ENCODE measurements at places on chromosomes 7 and 10. TPM values are rescaled to one million over a fixed set of nuclear protein-coding genes. Genes with fewer than 3 reads are reported as not detected.
A peak's percentile ranks its signal among the peaks of the same experiment; 100 is the strongest.

GRCh38 chr7:142898377-142899170, 13.0 kb upstream of the TRPV6 start:
- peak; percentile 40 for DNase-seq

GRCh38 chr7:74606101-74606908, 51.2 kb upstream of the GTF2I start:
- DNase-seq = peak; percentile 49

DNA sequence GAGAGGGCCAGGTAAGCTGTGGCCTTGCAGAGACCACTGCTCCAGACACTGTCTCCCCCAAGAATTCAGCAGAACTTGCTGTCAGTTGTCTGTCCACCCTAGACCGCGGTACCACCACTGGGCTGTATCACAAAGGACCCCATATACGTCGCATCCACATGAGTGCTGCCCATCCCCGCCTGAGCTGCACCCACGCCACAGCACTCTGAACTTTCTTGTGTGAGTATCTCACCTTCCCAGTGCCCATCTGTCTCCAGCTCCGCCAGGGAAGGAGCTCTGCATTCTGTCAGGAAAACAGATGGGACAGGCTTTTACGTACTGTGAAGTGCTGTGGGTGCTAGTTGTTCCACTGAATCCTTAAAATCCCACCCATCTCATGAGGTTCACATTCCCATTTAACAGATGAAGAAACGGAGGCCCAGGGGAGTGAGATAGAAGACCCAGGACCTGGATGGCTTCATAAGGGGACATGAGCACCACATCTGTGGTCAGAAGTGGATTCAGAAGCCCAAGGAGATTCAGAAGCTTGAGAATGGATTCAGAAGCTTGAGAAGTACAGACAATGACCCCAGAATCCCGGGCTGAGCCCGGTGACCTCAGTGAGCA, 102.5 kb upstream of the ZMIZ1 start:
- DNase-seq = no peak

DNA sequence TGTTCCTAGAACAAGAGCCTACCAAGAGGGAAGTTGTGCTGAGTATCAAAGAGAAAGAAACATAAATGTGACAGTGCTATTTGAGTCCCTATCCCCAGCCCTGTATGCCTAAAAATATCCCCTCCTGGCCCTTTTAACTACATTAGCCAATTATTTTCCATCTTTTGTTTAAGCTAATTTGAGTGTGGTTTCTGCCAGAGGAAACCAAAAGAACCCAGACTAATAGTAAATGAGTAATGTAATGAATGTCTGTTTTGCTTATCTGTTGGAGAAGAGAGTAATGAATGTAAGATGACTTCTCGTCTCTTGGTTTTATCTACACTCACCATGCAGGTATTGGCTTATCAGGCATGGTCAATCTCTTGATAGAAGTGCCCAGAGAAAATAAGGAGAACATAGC, 134.4 kb upstream of the CDK1 start:
- no peak for DNase-seq

- DNase-seq = no peak
Observed at GRCh38 chr10:63915240-63915639, 394.0 kb downstream of the REEP3 start.

DNA sequence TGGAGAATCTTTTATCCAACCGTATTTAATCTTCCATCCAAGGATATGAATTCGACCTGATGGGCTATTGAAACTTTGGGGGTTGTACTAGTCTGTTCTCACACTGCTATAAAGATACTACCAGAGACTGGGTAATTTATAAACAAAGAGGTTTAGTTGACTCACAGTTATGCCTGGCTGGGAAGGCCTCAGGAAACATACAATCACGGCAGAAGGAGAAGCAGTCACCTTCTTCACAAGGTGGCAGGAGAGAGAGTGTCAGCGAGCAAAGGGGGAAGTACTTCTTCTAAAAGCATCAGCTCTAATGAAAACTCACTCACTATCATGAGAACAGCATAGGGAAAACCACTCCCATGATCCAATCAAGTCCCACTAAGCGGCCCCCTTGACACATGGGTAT, 43.8 kb downstream of the EPDR1 start:
- no peak for DNase-seq

DNA sequence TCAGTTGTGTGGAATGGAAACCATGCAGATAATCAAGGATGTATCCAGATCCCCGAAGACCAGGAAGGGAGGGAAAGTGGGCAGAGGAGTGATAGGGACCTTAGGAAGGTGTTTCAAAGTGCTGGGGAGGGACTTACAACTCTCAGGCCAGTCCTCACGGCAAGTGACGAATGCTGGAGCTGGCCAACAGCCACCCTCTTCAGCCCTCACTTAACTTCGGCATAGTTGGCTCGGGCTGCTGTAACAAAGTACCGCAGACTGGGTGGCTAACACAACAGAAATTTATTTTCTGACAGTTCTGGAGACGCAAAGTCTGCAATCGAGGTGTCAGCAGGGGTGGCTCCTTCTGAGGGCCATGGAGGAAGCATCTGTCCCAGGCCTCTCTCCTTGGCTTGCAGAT, 265.9 kb upstream of the YAE1 start:
- DNase-seq = no peak

DNA sequence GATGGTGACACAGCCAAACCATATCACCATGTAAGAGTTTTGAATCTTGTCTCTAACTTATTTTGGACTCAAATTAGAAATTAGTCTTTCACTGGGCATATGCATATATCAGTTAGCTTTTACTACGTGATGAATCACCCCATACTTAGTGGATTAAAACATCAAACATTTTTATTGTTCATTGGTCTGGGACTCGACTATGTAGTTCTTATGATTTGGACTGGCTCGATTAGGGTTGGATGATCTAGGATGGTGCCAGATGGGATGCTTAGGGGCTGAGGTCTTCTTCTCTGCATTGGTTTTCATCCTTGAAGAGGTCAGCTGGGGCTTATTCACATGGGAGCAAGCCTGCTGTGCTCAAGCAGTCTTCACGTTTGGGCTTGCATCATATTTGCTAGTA, 264.9 kb downstream of the EXOC4 start:
- no peak for DNase-seq

DNA sequence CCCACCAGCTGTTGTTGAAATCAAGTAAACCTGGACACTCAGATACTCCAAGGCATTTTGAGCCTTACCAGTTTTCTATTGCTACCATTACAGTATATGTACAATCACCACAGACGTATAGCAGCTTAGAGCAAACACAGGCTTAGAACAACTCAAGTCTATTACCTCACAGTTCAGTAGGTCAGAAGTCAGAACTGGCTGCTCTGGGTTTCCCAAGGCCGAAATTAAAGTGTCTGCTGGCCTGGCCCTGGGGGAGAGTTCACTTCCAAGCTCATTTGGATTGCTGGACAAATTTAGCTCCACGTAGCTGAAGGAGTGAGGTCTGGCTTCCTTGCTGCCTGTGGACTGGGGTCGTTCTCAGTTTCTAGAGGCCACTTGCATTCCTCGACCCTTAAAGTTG, 260.1 kb upstream of the LRRN3 start:
- DNase-seq = no peak

GRCh38 chr7:100584054-100584682, 1.8 kb downstream of the LRCH4 start:
- DNase-seq = no peak

DNA sequence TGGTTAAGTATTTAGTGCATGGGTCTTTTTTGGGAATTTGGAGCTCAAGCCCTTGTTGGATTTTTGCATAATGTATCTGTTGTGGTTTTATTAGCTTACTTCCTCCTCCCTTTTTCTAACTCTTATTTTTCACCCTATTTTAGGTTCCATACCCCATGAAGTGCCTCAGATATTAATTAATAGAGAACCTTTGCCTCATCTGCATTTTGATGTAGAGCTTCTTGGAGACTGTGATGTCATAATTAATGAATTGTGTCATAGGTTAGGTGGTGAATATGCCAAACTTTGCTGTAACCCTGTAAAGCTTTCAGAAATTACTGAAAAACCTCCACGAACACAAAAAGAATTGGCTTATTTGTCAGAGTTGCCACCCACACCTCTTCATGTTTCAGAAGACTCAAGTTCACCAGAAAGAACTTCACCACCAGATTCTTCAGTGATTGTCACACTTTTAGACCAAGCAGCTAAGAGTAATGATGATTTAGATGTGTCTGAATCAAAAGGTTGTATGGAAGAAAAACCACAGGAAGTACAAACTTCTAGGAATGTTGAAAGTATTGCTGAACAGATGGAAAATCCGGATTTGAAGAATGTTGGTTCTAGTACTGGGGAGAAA, 28.0 kb downstream of the SIRT1 start:
- no peak for DNase-seq

DNA sequence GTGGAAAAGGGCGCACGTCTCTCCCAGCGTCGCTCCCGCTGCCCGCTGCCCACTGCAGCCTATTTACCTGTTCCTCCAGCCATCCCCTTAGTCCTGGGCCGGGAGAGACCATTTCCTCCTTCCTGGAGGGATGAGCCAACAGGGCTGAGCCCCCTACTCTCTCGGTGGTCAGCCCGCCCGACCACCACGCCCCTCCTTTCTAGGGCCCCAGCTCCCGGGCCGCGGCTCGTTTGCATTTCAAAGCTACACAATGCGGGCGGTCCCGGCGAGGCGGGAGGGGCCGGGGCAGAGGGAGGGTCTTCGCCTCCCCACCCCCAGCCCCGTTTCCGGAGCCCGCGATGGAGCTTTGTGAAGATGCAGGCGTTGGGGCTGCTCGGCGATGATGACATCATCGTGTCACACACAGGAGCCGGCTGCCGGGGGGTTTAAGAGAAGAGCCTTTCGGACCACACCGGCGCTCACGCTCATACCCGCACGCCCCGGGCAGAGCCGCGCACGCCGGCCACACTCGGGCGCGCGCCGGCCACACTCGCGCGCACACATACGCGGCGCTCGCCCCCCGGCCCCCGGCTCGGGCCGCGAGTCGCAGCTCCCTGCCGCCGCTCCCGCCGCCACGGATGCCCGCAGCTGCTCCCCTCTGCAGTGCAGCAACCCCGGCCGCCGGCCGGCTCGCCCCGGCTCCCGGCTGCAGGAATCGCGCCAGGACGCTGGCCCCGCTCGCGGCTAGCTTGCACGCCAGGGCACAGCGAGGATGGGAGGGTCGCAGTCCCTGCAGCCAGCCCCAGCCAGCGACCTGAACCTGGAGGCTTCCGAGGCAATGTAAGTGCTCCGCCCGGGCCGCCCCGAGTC, 107.7 kb upstream of the BTBD16 start:
- no peak for DNase-seq

GRCh38 chr10:121159670-121160069, 308.5 kb downstream of the WDR11 start:
- DNase-seq = no peak

- DNase-seq = no peak
Observed at GRCh38 chr7:98869597-98870120, at the start of gene TMEM130. TSS of gene TMEM130 (minus strand) at chr7:98870014. CDS start at chr7:98869861, 153 bp downstream.

DNA sequence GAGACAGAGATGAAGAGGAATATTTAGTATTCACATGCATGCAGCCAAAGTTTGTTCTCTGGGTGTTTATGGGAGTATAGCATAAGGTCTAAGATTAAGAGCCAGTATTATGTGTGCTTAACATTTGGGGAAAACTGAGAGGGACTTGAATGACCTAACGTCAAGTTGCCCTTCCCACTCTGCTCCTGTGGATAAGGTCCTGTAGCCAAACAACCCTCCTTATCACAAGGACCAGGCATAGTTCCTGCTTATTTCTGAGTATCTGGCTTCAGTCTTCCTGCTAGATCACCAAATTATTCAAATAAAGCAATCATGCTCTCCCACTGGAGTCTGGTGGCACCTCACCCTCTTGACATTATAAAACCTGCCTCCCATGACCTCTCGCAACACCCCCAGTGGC, 137.9 kb upstream of the SEMA3E start:
- no peak for DNase-seq

GRCh38 chr10:77031531-77032187, 605.9 kb downstream of the KCNMA1 start:
- no peak for DNase-seq

- DNase-seq = no peak
Observed at GRCh38 chr10:111207500-111207899, 130.7 kb downstream of the ADRA2A start.

- no peak for DNase-seq
Observed at GRCh38 chr10:5400468-5401240, 4.0 kb downstream of the TUBAL3 start.

GRCh38 chr7:128734890-128735289, 4.3 kb upstream of the CALU start:
- no peak for DNase-seq

DNA sequence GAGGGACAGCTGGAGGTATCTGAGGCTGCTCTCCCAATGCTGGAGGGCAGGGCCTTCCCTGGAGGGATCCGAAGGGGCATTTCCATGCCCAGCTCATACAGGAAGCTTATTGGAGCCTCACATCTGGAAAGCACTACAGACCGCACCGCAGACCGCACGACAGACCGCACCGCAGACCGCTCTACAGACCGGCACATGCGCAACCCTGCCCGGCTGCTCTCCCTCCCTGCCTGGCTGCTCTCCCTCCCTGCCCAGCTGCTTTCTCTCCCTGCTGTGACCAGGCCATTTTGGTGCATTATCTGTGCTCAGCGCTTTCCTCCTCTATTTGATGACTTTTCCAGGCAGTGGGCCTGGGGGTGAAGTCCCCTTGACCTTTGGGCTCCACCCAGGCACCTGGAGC, 39.6 kb upstream of the EN2 start:
- no peak for DNase-seq

DNA sequence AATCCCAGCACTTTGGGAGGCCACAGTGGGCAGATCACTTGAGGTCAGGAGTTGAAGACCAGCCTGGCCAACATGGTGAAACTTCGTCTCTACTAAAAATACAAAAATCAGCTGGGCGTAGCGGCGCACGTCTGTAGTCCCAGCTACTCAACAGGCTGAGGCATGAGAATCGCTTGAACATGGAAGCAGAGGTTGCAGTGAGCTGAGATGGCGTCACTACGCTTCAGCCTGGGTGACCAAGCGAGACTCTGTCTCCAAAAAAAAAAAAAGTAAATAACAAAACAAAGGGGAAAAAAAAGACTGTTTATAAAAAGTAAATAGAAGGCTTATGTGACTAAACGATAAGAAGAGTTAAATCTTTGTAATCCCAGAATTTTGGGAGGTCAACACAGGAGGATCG, 15.0 kb upstream of the DNMBP start:
- no peak for DNase-seq

- no peak for DNase-seq
Observed at GRCh38 chr7:154686305-154686704, 316.6 kb downstream of the PAXIP1 start.

GRCh38 chr7:121541457-121541856, 145.3 kb upstream of the FAM3C start:
- no peak for DNase-seq

GRCh38 chr10:4068629-4069028, 283.6 kb upstream of the KLF6 start:
- DNase-seq = no peak

The RET gene
- total RNA-seq = 0.42 TPM

The SCART1 gene
- 5.3 TPM for total RNA-seq

The DLX5 gene
- not detected for total RNA-seq

The LRRD1 gene
- not detected for total RNA-seq

The PDK4 gene
- 27.8 TPM for total RNA-seq

The MBL2 gene
- total RNA-seq = not detected

The PGAM2 gene
- 0.62 TPM for total RNA-seq

The ATOH7 gene
- total RNA-seq = not detected

The SLC18A3 gene
- total RNA-seq = not detected

The FAM221A gene
- total RNA-seq = 25.5 TPM

The FOXI2 gene
- 1.1 TPM for total RNA-seq

Measured in ureter (tissue), 1 donor.